ENCODE measurements at places on chromosomes 4 and X.

DNA sequence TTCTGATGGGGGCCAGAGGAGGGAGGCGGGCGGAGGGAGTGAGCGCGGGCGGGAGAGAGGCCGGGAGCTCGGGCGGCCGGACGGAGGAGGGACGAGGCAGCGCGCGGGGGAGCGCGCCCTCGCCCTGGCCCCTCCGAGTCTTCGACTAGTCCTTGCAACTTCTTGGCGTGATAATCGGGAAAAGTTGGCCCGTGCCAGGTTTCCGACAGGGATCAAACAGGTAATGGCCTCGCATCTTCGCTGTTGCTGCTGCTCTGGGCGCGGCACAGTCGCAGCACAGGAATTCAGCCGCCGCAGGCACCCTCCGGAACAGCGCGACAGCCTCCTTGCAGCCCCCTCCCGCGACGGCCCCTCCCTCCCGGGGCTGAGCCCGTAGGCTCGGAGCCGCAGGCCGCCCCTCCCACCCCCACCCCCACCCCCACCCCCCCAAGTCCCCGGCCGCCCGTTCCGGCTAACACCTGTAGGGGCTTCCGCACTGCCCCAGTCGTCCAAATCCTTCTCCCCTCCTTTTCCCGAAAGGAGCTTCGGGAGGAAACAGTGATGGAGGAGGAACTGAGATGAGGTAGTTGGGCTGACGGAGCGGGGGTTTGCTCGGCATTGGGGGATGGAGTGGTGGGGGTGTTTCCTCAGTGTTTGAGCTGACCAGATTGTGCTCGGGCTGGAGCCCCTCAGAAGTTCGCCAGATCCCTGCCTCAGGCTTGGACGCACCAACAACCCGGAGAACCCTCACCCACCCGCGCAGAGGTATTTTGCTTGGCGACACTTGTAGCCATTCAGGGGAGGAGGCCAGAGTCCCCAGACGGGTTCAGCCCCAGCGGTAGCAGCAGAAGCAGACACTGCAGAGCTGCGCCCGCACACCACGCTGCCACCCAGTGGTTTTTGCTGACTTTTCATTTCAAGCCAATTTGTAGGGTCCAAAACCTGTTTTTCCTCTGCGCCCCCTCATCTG lies at the start of gene FGF13:
FGF13 (minus strand) TSS at position 319 of the 949 bp plus-strand sequence. CDS start 714 bp downstream, outside the sequence.
- no peak for DNase-seq

- DNase-seq: no peak
Measured at GRCh38 chr4:148396986-148397673, 45.1 kb downstream of the NR3C2 start.

GRCh38 chr4:73800206-73800605 lies 36.3 kb upstream of the CXCL6 start:
- no peak for DNase-seq

DNA sequence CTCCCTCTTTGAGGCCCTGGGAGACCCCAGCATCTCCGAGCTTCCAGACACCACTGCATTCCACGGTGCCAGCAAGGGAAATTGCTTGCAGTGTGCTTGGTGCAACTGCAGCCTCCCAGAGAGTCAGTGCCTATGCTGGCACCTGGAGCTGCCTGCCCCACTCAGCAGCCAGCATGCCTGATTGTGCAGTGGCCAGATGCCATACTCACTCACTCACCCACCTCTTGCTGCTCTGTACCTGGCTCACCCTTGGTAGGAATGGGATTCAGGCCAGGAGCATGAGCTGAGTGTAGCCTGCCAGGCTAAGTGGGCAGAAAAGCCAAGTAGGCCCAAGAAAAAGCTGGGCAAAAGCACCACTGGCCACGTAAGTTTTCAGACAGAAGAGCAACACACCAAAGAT lies 651.4 kb downstream of the GABRG1 start:
- no peak for DNase-seq

- no peak for DNase-seq
Measured at GRCh38 chrX:389021-389441, 2.3 kb upstream of the PPP2R3B start.

- DNase-seq: no peak
Measured at GRCh38 chr4:96776920-96777527, 937.1 kb downstream of the PDHA2 start.

GRCh38 chrX:129544780-129545179 lies 4.7 kb downstream of the OCRL start:
- DNase-seq: no peak

- no peak for DNase-seq
Measured at GRCh38 chrX:123303429-123303828, 119.4 kb downstream of the GRIA3 start.

DNA sequence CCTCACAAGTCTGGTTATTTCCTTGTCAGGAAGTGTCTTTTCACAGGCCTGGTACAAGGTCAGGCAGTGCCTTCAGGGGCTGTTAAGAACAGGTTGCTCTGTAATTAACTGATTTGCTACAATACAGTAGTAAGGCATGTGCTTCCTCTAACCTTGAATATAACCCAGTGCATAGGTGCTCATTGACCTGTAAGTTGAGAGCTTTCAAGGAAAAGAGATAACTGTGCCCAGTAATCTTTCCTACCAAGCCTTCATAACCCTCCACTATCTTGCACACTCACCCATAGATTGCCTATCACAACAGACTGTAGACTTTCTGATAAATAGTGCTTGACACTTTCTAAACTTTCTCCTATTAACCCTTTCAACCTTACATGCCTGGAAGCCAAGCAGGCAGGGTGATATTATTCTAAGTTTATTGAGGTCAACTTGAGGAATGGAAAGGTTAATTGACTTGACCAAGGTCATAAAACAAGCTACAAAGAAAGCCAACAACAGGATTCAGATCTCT lies 148.1 kb downstream of the PPARGC1A start:
- DNase-seq: no peak

DNA sequence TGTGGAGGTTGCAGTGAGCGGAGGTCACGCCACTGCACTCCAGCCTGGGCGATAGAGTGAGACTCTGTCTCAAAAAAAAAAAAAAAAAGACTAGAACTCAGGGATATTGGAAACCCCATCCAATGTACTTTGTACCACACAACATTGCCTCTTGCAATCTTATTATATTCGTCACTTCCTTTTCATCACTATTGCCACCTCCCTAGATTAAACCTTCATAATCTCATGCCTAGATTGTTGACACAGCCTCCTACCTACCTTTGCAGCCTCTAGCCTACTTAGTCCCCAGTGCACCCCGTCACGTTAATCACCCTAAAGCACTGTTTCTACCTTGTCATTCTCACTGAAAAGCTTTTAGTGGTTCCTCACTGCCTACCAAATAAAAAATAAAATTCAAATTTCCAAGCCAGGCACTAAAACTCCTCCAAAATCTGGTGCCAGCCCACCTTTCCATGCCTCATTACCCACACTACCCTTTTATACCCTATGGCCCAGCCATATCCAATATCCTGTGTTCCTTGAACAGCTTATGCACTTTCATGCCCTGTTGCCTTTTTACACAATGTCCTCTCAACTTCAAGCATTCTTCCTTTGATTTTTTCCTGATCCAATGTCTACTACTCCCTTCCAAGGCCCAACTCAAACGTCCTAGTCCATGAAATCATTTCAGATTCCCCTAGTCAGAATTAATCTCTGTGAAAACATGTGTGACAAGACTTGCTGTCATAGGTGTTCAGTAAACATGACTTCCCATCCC lies 23.6 kb upstream of the GJB1 start:
- no peak for DNase-seq

GRCh38 chr4:4259484-4260100 lies 11.6 kb upstream of the TMEM128 start:
- DNase-seq: no peak

DNA sequence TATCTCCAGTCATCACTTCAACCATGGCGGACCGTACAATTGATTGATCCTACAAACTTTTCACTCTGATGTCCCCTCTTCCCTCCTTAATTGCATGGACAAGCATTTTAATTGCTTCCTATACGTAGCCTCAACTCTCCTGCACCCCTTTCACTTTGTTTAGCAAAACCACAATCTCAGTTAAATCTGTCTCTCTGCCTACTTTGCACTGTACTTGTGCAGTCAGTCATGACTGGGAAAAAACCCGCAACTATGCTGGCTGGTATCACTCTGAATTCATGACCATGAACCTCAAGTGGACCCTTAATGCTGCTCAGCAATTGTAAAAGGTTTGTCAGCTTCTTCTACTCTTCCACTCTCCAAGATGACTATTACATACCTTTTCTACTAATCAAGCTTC lies 51.7 kb upstream of the AFF2 start:
- no peak for DNase-seq

DNA sequence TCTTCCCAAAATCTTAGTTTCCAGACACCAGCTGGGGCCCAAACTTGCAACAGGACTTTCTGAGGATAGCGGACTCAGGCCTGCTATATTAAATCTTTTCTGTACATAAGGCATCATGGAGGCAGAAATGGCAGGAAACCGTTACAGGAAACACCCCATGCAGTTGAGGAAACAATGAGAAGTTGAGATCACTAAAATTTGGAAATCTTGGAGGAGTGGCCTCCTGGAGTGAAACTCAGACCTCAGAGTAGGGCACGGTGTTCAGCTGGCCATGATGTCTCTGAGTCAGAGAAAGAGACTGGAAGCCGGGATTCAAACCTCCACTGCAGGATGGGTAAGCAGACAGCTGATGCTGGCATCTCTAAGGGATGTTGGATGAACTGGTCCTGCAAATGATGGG lies 372.6 kb upstream of the CTSO start:
- DNase-seq: no peak

GRCh38 chr4:95599777-95600400 lies 51.1 kb upstream of the UNC5C start:
- no peak for DNase-seq

DNA sequence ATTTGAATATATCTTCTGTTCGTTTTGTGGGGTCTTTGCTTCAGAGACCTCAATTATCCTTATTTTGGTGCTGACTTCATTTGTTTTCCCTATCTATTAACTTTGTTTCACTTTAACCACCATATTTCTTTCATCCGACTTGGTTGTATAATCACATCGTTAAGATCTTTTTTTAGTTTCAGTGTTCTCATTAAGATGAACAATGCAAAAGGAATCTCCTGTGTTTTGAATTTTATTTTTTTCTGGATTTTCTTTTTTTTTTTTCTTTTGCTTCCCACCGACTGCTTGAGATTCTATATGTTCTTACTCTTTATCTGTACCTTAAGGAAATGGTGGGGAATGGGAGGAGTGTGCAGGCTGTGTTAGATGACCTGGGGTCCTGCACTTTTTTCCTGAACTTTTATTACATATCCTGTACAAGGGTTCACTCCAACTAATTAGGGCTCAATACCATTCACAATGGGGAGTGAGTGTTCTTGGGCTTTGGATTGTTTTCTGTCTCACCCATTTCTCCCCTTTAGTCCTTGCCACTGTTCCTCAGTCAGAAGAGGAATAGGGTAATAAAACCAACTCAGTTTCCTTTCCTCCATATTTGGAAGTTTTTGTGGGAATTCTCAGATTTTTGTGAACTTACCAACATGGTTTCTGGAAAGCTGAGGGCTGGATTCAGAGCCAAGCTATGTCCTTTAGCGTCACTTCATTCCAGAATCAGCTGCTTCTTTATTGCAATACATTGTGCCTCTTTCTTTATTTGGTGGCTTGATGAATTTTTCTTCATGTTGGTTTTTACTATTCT lies 43.2 kb upstream of the BMPR1B start:
- no peak for DNase-seq

DNA sequence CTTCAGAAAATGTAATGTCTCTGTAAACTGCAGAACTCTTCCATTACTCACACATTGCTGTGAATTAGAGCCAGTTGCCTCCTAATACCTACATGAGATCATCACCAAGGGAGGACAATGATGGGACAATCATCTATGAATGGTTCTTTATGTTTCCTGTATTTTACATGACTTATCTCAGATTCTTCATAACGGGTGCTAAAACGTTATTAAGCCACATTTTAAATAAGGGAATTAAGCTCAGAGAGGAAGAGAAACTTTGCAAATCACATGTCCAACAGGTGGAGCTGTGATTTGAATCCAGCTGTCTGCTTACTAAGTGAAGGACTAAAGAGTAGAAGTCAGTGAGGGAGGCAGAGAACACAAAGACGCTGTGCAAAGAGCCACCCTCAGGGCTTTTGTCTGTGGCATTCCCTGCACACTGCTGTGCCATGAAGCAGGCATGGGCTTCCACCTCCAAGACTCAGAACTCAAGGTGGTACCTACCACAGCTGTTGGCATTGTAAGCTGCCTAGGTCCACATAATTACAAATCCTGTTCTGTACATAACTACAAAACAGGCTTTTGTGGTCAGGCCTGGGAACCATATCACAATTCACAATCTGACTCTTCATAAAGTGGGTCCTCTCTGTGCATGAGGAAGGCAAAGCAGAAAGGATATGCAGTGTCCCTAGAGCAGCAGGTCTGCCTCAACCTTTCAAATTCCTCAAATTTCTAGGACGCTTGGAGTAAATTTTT lies 12.8 kb downstream of the TBC1D9 start:
- no peak for DNase-seq

GRCh38 chr4:13097971-13098370 lies 386.2 kb downstream of the RAB28 start:
- no peak for DNase-seq

GRCh38 chr4:6196871-6197270 lies 3.5 kb downstream of the JAKMIP1 start:
- DNase-seq: no peak

GRCh38 chr4:140071806-140072205 lies 82.2 kb downstream of the MAML3 start:
- peak; percentile 16 for DNase-seq

DNA sequence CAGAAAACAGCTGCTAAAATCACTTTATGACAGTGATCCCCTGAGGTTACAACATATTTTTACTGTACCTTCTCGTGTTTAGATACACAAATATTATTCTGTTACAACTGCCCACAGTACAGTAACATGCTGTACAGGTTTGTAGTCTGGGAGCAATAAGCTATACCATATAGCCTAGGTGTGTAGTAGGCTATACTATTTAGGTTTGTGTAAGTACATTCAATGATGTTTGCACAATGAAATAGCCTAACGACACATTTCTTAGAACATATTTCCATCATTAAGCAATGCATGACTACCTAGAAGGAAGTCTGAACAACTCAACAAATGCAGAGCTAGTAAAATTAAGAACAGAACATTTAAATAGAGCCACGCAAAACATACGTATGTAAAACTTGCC lies 112.7 kb downstream of the ZAR1 start:
- DNase-seq: no peak

GRCh38 chr4:113411496-113411938 lies 350.0 kb downstream of the CAMK2D start:
- DNase-seq: no peak

Data from naive thymus-derived CD8-positive, alpha-beta T cell (primary cell).